AG09319 (cell line): ENCODE measurements at places on chromosomes 1 and 21.
A peak's percentile ranks its signal among the peaks of the same experiment; 100 is the strongest.

DNA sequence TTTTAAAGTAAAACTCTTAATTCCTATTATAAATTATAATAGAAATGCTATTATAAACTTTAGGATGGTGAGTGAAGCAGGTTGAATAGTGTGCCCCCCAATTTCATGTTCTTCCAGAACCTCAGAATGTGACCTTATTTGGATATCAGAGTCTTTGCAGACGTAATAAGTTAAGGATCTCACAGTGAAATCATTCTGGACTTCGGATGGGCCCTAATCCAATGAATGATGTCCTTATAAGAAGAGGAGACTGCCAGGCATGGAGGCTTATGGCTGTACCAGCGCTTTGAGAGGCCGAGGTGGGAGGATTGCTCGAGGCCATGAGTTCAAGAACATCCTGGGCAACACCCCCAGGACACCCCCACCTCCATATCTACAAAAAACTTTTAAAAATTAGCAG, 9.4 kb upstream of the MT1HL1 start:
- DNase-seq: no peak

GRCh38 chr1:64031236-64031635, 172.2 kb upstream of the UBE2U start:
- no peak for DNase-seq

DNA sequence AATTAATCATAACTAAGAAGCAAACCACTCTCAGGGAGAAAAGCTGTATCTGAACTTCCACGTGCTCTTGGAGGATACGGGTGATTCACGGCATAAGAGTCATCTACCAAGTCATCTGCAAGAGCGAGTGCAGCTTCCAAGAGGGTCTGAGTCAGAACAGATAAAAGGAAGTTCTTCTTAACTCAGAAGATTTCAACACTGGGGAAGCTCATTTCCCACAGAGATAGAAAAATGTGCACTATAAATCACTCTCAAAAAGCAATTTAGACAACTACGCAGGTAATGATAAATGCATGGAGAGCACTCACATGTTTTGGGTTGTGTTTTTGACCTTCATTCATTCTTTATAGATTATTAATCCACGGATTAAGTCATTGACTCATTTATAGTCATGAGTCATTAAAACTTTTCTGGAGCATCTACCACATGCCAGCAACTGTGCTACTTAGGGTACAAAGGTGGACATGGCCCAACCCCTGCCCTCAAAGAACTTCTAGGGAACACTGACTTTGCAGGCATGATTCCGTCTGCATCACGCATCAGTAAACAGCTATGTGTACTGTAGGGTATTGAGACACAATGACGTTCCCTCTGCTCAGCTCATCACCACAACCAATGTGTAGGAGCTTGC, 20.8 kb downstream of the KCNJ15 start:
- DNase-seq: peak; percentile 80

- DNase-seq: no peak
Observed at GRCh38 chr1:70290218-70290617, 64.3 kb downstream of the ANKRD13C start.

GRCh38 chr21:23162198-23162946, 2164.2 kb downstream of the NCAM2 start:
- no peak for DNase-seq

DNA sequence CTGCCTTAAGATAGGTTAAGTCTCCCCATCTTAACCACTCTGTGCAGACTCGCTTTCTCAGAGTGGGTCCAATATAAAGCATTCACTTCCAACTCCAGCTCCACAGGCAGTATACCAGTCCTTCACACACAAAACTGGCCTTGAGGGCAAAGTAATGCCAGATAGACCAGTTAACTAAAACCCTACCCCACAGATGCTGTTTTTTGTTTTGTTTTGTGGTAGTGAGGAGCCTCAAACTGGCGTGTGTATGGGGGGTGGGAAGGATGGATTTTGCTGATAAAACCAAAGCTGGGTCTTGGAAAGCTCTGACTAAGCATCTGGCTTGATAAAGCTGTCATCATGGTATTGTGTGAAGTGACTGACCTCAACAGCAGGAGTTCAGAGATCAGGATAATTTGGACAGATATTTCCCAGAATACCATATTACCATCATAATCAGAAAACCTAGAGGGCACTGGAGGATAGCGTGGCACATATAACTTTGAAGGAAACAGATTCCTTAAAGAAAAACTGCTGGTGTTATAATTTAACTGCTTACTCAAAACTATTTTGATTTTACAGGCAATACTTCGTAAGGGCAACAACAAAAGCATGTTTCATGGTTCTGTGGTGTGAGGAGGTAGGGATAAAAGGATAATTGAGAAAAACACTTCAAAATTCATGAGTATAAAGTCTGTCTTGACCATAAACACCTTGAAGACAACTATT, 29.6 kb upstream of the CPLANE2 start:
- no peak for DNase-seq

DNA sequence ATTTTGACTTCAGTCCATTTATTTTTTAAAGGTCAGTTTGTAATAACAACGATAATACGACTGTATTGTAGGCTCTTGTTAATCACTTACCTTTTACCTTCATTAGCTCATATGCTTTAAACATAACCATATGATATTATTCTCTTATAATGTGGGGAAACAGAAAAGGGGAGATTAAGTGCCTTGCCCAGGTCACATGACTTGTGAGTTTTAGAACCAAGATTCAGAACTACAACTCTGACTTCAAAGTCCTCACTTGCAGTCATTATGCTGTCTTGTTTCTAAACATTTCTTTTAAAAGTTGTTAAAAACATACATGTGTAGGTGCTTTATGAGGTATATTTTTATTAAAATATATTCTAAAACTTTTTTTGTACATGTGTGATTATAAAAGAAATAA, 41.1 kb downstream of the SUCO start:
- DNase-seq: no peak

- no peak for DNase-seq
Observed at GRCh38 chr1:192157067-192157466, 1.2 kb upstream of the RGS18 start.

DNA sequence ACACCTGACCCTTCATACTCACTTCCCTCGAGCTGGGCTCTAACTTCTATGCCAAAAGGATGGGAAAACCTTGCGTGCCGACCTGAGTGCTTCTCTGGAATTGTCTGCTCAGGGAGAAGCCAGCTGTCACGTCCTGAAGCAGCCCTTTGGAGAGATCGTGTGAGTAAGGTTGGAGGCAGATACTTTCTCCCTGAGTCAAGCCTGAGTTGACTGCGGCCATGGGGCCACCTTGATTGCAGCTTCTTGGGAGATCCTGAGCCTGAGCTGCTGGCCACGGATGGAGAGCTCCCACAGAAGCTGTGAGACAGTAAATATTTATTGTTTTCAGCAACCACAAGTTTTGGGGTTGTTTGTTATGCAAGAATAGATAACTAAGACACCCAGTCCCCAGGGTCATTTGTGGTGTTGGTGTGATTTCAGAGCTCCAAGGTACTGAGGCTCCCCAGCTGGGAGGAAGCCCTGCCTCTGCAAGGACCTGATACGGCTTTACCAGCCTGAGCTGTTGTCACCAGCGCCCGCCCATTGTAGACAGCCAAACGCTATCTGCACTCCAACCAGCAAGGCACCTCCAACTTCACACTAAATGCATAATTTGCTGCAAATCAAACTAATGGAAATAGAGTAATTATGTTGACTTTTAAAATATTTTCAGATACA, 531.6 kb downstream of the PTPRU start:
- DNase-seq: no peak

DNA sequence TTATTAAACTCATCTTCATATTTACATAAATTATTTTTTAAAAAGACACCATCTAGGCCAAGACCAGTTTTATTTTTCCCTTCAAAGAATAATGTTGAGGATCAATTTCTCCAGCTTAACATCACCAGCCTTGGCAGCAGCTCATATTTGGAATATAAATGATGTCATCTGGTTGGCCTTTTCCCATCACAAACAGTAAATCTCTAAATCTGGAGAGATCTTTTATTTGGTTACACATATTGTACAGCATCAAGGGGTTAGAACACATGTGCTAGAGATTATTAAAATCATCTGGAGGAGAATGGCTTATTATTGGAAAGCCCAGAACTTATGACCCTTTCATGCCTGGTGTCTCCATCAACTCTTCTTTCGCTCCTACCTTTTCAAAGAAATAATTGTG, 508.8 kb downstream of the PLPP3 start:
- peak; percentile 71 for DNase-seq

- DNase-seq: no peak
Observed at GRCh38 chr1:90854397-90854924, 137.4 kb upstream of the BARHL2 start.

GRCh38 chr21:45004481-45005247, 64.8 kb downstream of the SLX9 start:
- no peak for DNase-seq

- no peak for DNase-seq
Observed at GRCh38 chr21:40924641-40925040, 77.7 kb upstream of the DSCAM start.

DNA sequence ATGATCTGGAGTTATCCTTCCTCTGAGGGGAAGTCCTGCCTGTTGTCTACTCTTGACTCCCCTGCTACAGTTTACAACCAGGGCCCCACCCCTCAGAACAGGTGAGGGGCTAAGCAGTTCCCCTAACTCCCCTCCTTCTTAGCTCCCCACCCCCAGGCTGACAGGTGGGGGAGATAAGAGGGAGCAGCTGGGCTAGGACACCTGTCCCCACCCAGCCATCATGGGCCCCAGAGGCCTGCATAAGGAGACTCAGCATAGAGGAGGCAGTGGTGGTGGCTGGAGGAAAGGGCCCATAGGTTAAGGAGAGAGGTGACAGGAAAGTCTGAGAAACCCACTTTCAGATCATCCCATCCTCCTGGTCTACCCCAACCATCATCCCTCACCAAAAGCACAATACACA, 6.8 kb downstream of the MEF2D start:
- no peak for DNase-seq

- DNase-seq: no peak
Observed at GRCh38 chr1:87718241-87718950, 389.7 kb downstream of the LMO4 start.

- no peak for DNase-seq
Observed at GRCh38 chr1:9166289-9167235, 37.7 kb upstream of the GPR157 start.

DNA sequence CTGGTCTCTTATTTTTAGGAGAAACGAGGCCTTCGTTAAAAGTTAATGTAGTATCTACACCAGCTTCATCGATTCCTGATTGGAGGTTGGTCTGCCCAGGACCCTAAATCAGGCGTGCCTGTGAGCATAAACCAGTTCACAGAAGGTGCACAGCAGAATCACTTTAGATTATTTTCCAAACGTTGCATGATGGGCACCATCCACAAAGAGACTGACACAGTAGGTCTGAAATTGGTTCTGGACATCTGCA, 256 bp upstream of the TARBP1 start:
- DNase-seq: no peak

- DNase-seq: no peak
Observed at GRCh38 chr1:30596470-30596869, 126.9 kb downstream of the MATN1 start.

- no peak for DNase-seq
Observed at GRCh38 chr1:110600716-110601115, 5.4 kb downstream of the KCNA2 start.

- no peak for DNase-seq
Observed at GRCh38 chr1:230948301-230948700, 30.4 kb downstream of the TTC13 start.

DNA sequence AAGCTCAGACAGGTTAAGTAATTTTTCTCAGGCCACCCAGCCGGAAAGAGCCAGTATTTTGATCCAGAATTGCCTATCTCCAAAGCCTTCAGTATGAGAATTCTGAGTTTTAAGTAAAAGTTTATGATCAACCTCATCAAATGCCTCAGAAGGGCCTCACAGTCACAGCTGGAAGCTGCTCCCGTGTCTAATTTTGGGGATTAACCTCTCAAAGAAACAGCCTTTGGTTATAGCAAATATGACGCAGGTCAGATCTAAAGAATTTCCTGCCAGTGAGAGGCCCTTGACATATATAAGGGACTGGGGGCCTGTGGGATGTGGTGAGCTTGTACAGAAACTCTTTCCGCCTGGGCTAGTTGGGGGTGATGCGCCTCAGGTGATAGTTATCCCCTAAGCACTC, 2.3 kb downstream of the EXTL1 start:
- no peak for DNase-seq

GRCh38 chr1:21518774-21519455, 9.7 kb downstream of the ALPL start:
- no peak for DNase-seq

DNA sequence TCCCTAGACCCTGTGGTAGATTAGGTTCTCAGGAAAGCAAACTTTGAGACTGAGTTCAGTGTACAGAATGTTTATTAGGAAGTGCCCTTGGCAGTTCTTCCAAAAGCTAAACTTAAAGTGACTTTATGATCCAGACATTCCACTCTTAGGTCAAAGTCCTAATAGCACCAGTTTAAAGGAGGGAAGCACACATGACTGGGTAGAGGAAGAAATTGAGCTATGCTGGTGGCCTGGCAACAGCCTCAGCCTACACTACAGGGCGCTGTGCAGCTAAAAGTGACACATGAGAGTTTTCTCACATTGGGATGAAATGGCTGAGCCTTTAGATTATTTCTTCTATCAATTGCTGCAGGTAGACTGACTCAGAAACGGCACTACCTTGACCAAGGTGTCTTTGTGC, 280.4 kb downstream of the BRINP2 start:
- no peak for DNase-seq

GRCh38 chr1:42737257-42737656, 2.8 kb downstream of the CLDN19 start:
- no peak for DNase-seq

DNA sequence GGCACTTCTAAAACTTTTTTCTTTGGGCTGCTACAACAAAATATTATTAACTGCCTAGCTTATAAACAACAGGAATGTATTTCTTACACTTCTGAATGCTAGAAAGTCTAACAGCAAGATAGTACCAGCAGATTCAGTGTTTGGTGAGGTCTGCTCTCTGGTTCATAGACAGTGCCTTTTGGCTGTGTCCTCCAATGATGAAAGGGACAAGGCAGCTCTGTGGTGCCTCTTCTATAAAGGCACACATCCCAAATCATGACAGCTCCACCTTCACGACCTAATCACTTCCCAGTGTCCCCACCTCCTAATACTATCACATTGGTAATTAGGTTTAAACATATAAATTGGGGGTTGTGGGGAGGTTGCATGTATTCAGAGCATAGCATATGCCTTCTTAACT, 9.5 kb downstream of the CFH start:
- DNase-seq: no peak

- DNase-seq: no peak
Observed at GRCh38 chr21:29396951-29397455, 98.3 kb downstream of the BACH1 start.

GRCh38 chr1:9293533-9294404, 1.1 kb downstream of the SPSB1 start:
- no peak for DNase-seq

GRCh38 chr1:86352086-86352485, 44.0 kb downstream of the ODF2L start:
- no peak for DNase-seq

GRCh38 chr1:13949546-13949945, 249.6 kb downstream of the PRDM2 start:
- no peak for DNase-seq

DNA sequence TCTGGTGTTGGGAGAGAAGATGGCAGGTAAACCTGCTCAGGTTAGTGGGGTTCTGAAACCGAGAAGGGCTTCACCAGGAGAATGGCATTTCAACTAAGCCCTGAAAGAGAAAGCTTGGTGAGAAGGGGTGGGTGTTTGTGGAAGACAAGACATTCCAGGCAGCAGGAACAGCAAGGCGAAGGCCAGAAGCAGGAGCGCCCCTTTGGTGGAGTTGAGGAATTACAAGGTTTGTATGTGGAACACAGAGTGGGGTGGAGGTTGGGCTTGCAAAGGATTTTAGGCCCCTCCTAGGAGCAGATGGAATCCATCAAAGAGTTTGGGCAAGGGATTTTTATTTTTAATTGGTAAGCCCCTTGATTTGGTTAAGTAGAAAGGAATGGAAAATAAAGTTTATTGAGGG, 24.8 kb upstream of the ELOA start:
- no peak for DNase-seq
